ENCODE measurements at places on chromosomes 4 and X.

- no peak for DNase-seq
Measured at GRCh38 chrX:153459986-153460385, 10.4 kb downstream of the HAUS7 start.

GRCh38 chrX:7154041-7154597 lies 6.2 kb upstream of the PUDP start:
- DNase-seq: no peak

DNA sequence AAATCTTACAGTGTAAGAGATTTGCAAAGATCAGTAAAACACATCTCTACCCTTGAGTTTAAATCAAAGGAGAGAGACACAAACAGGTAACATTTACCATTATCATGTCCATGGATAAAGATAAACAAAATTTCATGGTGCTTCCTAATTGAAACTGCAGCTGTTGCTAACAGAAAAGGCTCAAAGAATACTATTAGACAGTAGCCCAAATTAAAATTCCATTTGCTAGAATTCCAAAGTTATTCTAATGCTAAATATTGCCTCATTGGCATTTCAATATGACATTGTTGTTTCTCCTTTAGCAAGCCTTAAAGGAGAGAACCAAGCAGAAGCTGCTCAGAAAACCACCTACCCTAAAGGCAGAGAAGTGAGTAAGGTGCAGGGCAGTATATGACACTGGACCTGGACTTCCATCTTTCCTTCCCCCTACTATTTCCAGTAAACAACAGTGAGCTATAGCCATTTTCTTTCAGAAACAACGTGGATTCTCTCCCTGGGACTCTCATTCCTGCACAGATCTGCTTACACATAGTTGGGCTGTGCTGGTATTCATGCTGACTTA lies 19.5 kb upstream of the ZCCHC13 start:
- DNase-seq: no peak

GRCh38 chrX:107968623-107969022 lies 13.5 kb downstream of the TEX13B start:
- no peak for DNase-seq

GRCh38 chr4:8230891-8231290 lies 31.8 kb downstream of the SH3TC1 start:
- DNase-seq: no peak

DNA sequence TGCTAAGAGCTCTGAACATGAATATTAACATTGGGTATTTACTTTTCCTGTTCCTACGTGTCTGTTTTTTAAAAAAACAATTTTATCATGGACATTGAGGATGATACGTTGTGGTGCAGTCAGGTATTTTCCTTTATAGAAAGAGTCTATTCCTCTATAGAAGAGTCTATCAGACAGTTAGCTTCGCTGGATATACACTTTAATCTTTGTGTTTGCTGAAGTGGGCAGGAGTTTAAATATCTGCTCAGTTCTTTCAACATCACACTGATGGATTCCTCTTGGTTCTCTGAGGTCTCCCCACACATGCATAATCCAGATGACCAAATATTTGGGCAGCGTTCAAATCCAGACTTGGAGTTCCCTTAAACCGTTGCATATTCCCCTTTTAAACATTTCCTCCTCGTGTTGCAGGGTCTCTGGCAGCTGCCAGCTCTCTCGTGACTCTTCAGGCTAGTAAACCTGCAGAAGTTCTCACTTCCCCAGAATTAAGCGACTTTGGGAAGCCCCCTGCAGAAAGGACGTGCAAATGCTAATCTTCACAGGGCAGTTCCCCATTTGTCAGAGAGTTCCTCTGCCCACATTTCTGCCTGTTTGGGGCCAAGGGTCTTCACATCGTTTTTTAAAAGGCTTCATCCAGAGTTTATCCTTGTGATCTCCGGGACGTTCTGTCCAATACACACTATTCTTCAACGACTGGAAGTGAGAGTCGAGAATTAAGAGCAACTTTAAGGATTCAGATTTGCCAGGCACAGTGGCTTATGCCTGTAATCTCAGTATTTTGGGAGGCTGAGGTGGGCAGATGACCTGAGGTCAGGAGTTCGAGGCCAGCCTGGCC lies 20.5 kb upstream of the DHRSX start:
- DNase-seq: no peak

GRCh38 chrX:12488220-12488619 lies 303.0 kb upstream of the PRPS2 start:
- DNase-seq: no peak

DNA sequence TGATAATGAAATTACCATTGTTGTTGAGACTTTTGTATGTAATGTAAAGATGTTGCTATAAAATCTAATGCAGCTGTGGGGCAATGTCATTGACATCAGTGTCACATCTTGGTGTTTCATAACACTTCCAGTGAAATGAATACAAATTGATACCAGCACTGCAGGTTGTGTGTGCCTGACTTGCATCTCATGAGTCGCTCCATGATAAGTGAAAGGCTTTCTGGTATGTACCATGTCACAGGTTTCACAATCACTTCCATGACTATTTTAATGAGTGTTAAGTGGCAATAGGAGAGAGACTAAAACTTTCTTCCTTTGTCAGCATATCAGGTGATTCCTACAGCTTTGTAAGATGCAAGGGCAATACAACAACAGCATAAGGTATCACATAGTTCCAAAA lies 94.4 kb downstream of the ABCB7 start:
- DNase-seq: no peak

- DNase-seq: no peak
Measured at GRCh38 chr4:175542786-175543185, 269.3 kb downstream of the GPM6A start.

DNA sequence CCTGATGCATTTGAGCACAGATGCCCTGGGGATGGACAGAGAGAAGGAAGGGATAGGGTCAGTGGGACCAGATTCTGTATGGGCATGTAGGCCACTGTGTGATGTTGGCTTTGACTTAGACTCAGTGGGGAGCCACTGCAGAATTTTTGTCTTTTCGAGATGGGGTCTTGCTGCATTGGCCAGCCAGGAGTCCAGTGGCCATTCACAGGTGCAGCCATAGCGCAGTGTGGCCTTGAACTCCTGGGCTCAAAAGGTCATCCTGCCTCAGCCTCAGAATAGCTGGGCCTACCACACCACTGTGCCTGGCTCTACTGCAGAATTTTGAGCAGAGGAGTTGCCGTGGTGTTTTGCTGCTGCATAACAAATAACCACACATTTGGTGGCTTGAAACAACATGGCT lies 22.8 kb downstream of the TBC1D14 start:
- no peak for DNase-seq

DNA sequence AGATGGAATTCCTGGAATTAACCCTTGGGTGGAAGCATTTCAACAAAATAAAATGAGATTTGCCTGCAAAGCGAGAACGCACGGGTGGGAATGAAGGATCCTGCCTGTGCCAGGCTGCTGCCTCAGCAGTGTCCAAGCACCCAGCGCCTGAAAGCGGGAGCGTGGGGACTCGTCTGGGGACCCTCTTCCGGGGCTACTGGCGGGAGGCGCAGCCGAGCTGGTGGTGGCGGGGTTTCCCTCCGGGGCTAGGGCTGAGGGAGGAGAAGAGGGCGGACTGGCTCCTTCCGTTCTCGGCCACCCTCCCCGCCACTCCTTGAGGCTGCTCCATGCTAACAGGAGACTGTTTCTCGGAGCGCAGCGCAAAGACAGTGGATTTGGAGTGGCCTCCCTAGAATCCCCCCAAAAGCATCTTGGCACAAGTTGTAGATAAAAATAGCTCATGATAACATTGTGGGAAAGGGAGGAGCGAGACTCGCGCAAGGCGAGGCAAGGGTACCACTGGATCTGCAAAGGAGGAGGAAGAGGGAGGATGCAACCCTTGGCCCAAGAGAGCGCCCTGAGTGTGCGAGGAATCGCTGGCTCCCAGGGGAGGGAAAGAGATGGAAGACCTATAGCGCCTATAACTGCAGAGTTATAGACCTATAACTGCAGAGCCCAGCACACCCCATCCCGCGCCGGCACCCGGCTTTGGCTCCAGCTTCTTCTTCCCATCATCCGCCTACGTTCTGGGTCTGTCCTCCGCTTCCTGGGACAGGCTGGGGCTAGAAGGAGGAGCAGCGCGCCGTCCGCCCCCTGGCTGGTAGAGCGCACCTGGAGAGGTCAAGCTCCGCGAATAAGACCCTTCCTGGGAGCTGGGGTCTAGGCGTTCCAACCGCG lies 1.3 kb downstream of the HS3ST1 start:
- DNase-seq: no peak

DNA sequence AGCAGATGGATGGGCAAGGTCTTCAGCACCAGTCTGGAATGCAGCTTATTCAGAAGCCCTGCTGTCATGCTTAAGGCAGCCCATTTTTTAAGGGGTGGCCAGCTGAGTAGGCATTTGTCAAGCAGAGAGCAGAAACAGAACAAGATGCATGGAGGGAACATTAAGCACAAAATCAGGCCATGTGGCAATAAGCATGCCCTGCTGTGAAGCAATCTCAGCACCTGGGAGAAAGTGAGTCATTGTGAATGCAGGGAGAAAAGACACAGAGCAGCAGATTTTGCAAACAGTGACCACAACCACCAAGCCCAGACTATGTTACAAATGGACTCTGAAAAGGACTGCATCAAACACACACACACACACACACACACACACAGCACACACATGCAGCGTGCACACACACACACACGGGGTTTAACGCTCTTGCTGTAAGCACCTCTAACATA lies 94.1 kb upstream of the GALNT7 start:
- peak; percentile 52 for DNase-seq

- DNase-seq: no peak
Measured at GRCh38 chrX:28324321-28324721, 262.9 kb upstream of the IL1RAPL1 start.

DNA sequence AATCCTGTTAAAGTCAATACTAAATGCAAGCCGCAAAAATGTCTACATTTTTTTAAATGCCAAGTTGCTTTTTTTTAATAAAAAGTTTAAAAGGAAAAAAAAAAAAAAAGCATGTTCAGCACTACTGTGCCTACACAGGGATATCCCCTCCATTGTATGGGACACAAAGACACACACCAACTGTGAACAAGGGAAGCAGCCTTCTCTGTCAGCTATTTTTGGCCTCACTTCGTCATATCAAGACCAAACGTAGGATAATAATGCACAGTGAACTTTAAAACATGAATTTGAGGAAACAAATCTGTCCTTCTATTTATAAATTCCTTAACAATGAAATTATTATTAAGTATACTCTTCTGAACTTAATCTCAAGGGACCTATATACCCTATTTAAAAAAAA lies 4.4 kb downstream of the FBXW7 start:
- no peak for DNase-seq
